ENCODE measurements at places on chromosomes 1 and 21. TPM values are rescaled to one million over a fixed set of nuclear protein-coding genes. Genes with fewer than 3 reads are reported as not detected.
A peak's percentile ranks its signal among the peaks of the same experiment; 100 is the strongest.

ARTN gene
- total RNA-seq: 0.43 TPM

SH2D2A gene
- total RNA-seq: 3.8 TPM

LCE2C gene
- total RNA-seq: not detected

C1QA gene
- total RNA-seq: 521 TPM

LEMD1 gene
- 2.1 TPM for total RNA-seq

MCOLN3 gene
- 14.0 TPM for total RNA-seq

DNA sequence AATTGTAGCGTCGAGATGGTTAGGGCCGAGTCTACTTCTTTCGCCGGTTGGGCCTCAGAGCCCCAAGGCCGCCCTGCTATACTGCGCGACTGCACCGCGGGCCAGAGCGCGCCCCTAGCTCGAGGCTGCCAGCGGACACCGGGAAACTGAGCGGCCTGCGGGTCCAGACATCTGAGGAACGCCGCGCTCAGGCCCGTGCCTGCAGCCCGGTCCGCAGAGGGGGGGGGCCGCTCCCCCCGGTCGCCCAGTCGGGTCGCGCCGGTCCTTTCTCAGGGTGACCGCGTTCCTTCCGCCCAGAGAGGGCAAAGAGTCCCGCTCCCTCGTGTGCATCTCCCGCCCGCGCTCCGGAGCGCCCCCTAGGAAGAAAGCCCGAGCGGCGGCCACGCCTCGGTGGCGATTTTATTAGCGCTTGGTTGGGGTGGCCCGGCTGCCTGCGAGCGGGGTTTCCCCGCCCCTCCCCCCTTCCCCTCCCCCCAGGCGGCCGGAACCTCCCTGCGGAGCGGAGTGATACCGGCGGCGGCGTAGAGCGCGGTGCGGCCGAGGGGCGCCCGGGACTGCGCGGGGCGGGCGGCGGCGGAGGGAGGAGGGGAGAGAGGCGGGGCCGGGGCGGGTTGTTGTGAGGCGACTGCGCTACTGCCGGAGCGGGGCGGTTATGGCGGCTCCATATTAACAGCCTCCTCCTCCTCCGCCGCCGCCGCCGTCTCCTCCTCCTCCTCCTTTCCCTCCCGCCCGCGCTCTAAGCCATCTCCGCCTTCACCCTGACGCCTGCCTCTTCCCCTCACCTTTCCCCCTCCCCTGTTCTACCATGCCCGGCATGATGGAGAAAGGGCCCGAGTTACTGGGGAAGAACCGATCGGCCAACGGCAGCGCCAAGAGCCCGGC, at the start of gene RCOR3:
Gene RCOR3, plus strand, starts transcription at position 611 of the 882 bp plus-strand sequence. Its CDS starts 195 bp downstream, at position 806.
- H3K36me3 ChIP-seq: no peaks in the 10 kb centered on the region
- H3K4me3 ChIP-seq: peak within 1 kb of the TSS; percentile 86
- H3K4me1 ChIP-seq: peaks cover 15% of the 10 kb centered on the region
- peak; percentile 98 for DNase-seq
- no peaks in the 10 kb centered on the region for H3K27me3 ChIP-seq
- peak within 1 kb of the TSS; percentile 99 for H3K27ac ChIP-seq

DNA sequence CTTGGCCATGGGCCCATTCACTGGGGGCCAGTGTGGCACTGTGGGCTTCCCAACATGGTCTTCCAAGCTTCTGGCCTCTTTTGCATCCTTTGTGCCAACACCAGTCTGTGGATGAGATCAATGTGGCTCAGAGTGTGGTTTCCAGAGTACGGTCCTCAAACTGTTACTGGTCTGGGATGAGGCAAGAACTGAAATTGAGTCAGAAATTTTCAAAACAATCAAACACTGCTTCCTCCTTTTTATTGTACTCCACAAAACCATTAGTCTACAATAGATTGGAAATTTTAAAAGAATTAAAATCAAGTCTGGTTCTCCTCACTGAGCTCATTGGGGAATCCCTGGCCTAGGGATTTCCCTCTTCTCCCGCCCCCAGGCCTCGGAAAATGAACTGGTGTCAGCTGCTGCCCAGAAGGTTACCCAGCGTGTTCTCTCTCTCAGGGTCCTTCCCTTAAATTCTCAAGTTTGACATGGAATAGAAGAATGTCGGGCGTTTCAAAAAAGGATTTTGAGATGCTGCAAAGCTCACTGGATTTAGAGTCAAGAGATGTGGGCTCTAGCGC, 222.0 kb downstream of the SDCCAG8 start:
- H3K4me3 ChIP-seq: no peak overlapping the region
- no peak for DNase-seq
- no peaks in the 10 kb centered on the region for H3K36me3 ChIP-seq
- H3K4me1 ChIP-seq: peaks cover 8% of the 10 kb centered on the region
- no peak overlapping the region for H3K27ac ChIP-seq
- no peaks in the 10 kb centered on the region for H3K27me3 ChIP-seq

GRCh38 chr21:41425954-41426675, at the start of gene MX1:
Gene MX1, plus strand, starts transcription at chr21:41426239. Its CDS starts 5,832 bp downstream, at chr21:41432071.
- H3K27me3 ChIP-seq: no peaks in the 10 kb centered on the region
- peak within 1 kb of the TSS; percentile 71 for H3K27ac ChIP-seq
- peak; percentile 94 for DNase-seq
- H3K36me3 ChIP-seq: peaks cover 13% of the 10 kb centered on the region
- peaks cover 4% of the 10 kb centered on the region for H3K4me1 ChIP-seq

DNA sequence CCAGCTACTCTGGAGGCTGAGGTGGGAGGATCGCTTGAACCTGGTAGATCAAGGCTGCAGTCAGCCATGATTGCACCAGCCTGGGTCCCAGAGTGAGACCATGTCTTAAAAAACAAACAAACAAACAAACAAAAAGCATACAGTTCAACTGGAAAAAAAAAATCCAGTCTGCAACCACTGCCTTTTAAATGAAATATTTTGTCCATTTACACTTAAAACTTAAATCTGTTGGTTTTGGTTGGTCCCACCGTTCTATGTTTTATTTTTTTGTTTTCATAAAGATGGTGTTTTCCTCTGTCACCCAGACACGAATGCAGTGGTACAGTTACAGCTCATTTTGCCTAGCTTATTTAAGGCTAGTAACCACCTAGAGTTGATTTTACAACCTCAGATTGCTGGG, 9.8 kb downstream of the FALEC start:
- no peak overlapping the region for H3K4me3 ChIP-seq
- no peak overlapping the region for H3K27ac ChIP-seq
- H3K27me3 ChIP-seq: no peaks in the 10 kb centered on the region
- DNase-seq: no peak
- no peaks in the 10 kb centered on the region for H3K4me1 ChIP-seq

DNA sequence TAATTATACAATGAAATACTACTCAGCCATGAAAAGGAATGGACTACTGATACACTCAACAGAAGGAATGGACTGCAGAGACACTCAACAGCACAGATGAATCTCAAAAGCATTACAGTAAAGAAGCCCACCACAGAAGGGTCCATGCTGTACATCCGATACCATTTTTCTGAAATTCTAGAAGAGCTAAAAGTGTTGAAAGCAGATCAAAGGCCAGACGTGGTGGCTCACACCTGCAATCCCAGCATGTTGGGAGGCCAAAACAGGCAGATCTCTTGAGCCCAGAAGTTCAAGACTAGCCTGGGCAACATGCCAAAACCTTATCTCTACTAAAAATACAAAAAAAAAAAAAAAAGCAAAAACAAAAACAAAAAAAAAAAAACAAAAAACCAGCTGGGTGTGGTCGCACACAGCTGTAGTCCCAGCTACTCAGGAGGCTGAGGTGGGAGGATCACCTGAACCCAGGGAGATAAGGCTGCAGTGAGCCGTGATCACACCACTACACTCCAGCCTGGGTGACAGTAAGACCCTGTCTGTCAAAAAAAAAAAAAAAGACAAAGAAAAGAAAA, 15.5 kb downstream of the PPP1R15B start:
- no peaks in the 10 kb centered on the region for H3K4me1 ChIP-seq
- peaks cover 26% of the 10 kb centered on the region for H3K36me3 ChIP-seq
- no peak overlapping the region for H3K4me3 ChIP-seq
- H3K27me3 ChIP-seq: no peaks in the 10 kb centered on the region
- DNase-seq: no peak

DNA sequence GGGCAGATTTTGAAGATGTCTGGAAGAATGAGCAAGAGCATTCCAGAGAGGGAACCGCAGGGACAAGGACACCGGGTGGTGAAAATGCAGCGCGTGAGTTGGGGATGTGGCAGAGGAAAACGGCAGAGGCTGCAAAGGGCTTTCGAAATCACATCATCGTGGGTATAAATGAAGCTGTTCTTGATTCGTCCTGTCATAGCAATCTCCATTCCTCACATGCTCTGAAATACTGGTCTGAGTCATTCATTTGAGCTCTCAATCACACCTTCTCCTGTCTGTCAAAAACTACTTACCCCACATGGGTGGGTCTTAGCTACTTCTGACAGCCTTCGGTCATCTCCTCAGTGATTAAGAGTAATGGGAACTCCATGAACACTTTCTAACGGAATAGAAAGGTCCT, 81.5 kb downstream of the ERG start:
- no peaks in the 10 kb centered on the region for H3K27me3 ChIP-seq
- H3K27ac ChIP-seq: no peak overlapping the region
- no peaks in the 10 kb centered on the region for H3K4me1 ChIP-seq
- no peak for DNase-seq
- H3K36me3 ChIP-seq: no peaks in the 10 kb centered on the region

DNA sequence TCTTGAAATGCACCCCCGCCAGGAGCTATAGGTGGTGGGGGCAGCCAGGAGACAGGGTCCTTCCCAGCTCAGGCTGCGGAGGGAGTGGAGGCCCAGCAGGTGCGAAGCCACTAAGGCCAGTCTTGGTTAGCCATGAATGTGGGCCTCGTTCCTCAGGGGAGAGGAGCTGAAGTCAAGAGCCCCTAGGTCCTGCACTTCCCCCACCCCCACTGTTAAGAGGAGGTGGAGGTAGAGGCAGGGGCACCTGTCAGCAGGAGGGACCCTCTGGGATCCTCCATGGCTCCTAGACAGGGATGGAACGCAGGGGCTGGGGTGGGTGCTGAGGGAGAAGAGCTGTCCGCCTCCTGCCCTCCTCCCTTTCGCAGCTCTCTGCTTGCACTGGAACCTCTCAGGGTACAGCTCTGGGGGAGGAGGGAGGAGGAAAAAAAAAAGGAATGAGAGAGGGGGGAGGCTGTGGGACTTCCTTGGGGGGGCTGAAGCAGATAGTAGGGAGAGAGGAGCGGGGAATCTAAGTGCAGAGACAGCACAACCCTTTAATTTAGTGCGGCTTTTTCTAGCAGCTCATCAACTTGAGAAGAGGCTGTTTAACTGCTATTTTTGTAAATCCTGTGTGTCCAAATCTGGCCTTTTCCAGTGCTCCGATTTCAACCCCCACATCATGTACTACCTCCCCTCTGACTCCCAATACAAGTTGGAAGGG, 37.0 kb downstream of the MATN1 start:
- DNase-seq: peak; percentile 31
- H3K27me3 ChIP-seq: peaks cover 50% of the 10 kb centered on the region
- H3K4me3 ChIP-seq: no peak overlapping the region

DNA sequence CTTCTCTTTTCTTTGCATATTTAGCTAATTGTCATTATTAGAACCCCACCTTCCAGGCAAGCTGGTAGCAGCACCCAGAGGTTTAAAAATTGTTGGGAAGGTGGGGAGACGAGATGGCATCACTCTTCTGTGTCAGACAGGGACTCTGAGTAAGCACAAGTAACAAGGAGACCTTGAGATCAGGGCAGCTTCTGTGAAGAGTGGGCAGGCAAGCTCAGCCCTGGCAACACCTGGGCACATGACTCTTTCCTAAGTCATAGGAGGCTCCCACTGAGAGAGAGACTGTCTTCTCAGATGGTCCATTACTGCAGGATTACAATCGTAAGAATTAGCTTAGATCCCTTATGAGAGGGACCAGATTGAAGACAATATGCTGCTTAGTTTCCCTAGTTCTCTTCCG, 183.5 kb downstream of the BRINP2 start:
- H3K27me3 ChIP-seq: no peaks in the 10 kb centered on the region
- no peaks in the 10 kb centered on the region for H3K36me3 ChIP-seq
- no peak overlapping the region for H3K27ac ChIP-seq
- peaks cover 7% of the 10 kb centered on the region for H3K4me1 ChIP-seq

DNA sequence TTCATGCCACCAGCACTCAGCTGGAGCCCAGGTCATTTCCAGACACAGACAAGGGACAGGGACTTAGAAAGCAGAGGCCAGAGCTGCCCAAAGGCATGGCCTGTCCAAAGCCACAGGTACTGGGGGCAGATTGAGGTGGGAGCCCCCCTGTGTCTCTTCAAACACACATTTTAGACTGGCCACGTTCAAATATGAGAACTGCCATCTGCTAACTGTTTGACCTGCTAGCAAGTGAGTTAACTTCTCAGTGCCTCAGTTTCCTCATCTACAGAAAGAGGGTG, 862 bp upstream of the LEFTY2 start:
- peaks cover 17% of the 10 kb centered on the region for H3K4me1 ChIP-seq
- H3K36me3 ChIP-seq: no peaks in the 10 kb centered on the region
- H3K4me3 ChIP-seq: no peak overlapping the region
- peak overlapping the region; percentile 63 for H3K27ac ChIP-seq

DNA sequence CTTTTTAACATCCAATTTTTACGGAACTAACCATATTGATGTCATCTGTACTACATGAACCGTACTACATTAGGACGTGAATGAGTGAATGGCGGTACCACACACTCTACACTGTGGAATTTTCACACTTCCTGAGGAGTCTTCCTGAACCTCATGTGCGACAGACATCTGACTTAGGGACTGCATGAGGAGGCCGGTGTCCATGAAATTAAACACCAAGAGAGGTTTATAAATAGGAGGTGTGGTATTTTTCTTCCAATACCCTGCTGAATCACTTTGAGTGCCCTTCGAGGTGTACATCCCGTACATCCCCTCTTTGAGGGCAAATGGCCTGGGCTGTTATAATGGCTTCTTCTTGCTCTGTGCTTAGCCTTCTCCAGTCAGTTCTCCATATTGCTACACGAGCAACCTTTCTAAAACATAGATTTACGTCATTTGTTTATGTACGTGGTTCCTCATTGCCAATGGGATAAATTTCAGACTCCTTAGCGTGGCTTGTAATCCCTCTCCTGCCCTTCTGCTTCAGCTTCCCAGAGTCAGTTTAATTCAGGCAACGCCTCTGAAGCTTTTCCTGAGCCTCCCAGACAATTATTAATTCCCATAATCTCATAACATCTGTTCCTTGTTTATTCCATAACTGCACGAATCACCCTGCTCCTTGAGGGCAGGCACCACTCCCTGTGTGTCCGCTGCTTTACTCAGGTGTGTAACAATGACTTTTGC, 9.4 kb downstream of the ST3GAL3 start:
- H3K27me3 ChIP-seq: no peaks in the 10 kb centered on the region
- H3K36me3 ChIP-seq: no peaks in the 10 kb centered on the region

- DNase-seq: no peak
- H3K27ac ChIP-seq: no peak overlapping the region
- no peaks in the 10 kb centered on the region for H3K27me3 ChIP-seq
- H3K36me3 ChIP-seq: peaks cover 21% of the 10 kb centered on the region
- H3K4me1 ChIP-seq: no peaks in the 10 kb centered on the region
Observed at GRCh38 chr1:29195881-29196291, 14.2 kb upstream of the SRSF4 start.

GRCh38 chr21:27104846-27105431, 138.1 kb upstream of the ADAMTS5 start:
- no peaks in the 10 kb centered on the region for H3K4me1 ChIP-seq
- no peak overlapping the region for H3K27ac ChIP-seq
- DNase-seq: no peak

GRCh38 chr1:93537396-93537795, 89.5 kb downstream of the FNBP1L start:
- H3K27me3 ChIP-seq: no peaks in the 10 kb centered on the region
- H3K36me3 ChIP-seq: no peaks in the 10 kb centered on the region
- H3K4me3 ChIP-seq: no peak overlapping the region
- H3K4me1 ChIP-seq: no peaks in the 10 kb centered on the region
- H3K27ac ChIP-seq: no peak overlapping the region

Measured in upper lobe of right lung (tissue), 1 donor.